Stimulated activated CD4-positive, alpha-beta T cell treated with anti-CD3 and anti-CD28 coated beads, Interleukin-1b, Interleukin-23, amount 100 ng/mL, for 24 hours (primary cell): ENCODE measurements at places on chromosomes 3 and 15.

- DNase-seq, result no peak
Measured at GRCh38 chr15:101150723-101151040, 101.2 kb downstream of the CHSY1 start.

GRCh38 chr3:130654921-130655320 lies 91.7 kb downstream of the PIK3R4 start:
- DNase-seq, result no peak

GRCh38 chr3:141412087-141412935 lies 44.0 kb downstream of the ZBTB38 start:
- no peak for DNase-seq

DNA sequence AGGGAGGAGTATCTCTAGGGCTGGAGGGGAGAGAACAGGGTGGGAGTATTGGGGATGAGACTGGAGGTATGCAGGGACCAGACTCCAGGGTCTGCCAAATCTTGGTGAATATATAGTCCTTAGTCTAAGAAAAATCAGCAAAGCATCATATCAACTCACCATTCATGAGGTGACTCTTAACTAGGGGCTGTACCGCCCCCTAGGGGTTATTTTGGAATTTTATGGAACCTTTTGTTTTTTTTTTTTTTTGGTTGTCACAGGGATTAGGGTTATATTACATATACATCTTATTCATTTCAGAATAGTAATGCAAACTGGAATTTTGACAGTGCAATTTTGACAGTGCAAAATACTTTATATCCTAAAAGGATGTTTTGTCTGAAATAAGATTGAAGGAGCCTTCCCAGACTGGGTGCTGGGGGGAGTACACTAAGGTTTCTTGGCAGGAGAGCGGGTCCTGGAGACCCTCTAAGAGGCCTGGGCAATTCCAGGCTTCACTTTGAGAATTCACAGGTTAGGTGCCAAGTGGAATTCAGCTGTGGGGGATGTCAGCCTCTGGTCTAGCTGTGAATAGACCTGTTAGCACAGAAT lies 7.5 kb downstream of the CMTM7 start:
- no peak for DNase-seq

- peak; percentile 35 for DNase-seq
Measured at GRCh38 chr3:71219744-71220638, 363.5 kb downstream of the FOXP1 start.

DNA sequence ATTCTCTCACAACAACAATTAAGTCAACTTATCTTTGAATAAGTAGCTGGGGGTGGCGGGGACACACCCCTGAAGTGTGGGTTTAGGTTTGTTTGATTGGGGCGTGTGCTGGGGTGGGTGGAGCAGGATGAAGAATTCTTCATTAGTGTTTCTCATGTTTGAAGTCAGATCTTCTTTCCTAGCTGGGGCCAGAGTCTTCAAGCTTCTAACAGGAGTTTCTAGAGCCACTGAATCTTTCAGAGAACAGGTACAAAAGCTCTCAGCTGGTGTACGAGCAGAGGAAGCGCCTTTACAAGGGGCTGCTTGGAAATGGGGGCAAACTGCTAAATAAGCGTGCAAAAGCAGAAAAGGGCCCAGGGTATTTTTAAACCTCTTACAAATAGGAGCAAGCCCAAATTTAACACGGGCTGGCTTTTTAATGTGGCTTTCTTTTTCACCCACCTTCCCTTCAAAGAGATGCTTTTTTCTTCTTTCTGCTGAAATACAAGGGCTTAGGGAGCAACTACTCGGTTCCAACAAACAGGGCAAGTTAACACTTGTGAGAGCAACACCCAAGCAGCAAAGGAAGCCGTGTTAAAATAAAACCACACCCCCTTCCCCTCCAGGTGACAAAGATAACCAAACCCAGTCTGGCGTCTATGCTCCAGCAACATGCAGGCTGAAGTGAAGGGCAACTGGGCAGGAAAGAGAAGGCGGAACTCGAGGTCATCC lies 86.9 kb upstream of the RASGRP1 start:
- DNase-seq, result no peak

DNA sequence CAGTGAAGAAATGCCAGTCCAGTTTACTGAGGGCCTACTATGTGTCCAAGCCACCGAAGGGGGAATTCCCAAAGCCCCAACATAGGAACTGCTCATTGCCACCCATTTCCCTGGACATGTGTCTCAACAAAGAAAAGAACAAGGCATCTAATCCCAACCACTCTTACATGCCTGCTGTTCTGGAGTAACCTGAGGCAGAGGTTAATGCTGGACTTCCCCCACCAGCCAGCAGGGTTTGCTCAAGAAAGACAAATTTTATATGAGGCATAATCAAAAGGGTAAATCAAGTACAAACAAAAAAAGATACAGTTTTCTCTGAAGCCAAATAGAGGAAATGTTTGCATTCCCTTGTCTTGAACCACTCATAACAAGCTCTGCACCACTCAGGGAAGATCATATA lies 4.1 kb downstream of the ADCY5 start:
- DNase-seq, result no peak

- no peak for DNase-seq
Measured at GRCh38 chr3:43217633-43218032, 68.7 kb upstream of the SNRK start.

DNA sequence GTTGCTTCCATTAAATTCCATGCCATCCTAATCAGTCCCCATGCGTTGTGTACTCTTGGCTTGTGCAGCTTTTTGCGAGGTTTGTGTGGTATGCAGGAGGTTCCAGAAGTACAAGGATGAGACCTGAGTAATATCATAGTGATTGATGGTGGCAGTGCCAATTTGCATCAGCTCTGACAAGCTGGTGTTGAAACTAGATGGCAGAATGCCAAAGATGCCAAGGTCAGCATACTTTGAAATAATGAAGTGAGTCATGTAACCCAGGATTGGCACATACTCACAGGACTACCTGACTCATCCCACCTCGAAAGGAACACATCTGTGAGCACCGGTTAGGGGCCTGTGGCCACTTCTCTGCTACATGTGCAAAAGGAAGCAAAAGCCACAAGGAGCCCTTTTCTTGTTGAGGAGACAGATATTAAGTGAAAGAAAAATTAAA lies 14.3 kb downstream of the KAT2B start:
- peak; percentile 42 for DNase-seq

DNA sequence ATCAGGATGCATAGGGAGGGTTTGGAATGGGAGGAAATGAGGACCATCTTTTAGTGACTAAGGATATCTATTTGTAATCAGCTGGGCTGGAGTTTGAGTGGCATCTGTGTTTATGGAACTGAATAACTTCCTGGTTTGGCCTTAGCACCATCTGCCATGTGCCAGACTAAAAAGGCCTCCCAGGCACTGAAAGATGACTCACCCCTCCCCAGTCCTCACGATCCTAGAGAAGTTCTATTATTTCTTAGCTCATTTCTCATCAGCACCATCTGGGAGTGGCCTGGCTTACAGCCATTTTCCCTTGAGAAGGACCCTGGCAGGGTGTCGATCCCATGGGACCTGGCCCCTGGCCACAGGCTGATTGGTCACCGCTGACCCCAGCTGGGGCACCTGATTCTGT lies 23.9 kb upstream of the CTXND1 start:
- DNase-seq, result no peak

GRCh38 chr3:127351321-127351720 lies 63.5 kb upstream of the PRR20G start:
- DNase-seq, result no peak

DNA sequence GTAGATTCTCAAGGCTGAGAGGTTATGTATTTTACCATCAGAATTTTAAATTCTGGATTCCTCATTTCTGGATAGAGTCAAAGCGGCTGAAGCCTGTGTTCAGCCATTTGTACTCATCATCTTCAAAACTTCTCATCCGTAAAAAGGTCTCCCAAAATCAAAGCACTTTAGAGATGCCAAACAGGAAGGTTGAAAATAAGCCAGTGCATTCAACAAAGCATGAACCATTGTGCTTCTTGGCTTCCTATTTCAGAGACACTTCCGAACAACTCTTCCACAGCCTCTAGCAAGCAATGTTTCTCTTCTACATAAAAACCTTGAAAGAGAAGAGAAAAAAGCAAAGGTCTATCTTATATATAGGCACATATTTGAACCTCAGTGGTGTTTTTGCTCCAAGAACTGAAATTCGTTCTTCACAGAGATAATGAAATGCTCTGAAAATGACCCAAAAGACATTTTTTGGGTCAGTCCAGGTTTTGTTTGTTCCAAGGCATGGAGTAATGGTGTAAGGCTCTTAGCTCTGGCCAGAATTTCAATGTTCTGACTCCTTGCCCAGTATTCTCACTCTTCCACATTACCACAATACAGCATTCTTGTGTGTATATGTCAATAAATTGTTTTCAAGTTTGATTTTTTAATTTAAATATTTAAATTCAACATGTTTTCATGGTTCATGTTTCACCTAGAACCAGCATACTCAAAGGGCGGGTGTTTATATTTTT lies 163.1 kb downstream of the STAC start:
- DNase-seq, result no peak

- DNase-seq, result no peak
Measured at GRCh38 chr3:36663666-36664291, 100.6 kb downstream of the DCLK3 start.

DNA sequence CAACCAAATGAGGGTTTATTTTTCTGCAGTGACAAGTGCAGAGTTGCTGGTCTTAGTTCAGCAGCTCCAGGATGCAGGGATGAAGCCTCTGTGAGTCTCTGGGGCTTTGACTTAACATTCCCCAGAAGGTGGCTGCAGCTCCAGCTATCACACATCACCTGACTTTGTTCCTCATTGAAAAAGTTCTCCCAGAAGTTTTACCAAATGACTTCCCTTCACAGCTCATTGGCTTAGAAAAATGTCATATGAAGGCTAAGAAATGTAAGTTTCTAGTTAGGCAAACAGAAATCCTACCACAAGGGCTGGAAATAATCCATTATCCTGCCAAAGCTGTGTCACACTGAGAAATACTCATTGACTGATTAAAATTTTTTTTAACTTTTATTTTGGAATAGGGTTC lies 184.9 kb downstream of the MINAR1 start:
- no peak for DNase-seq

GRCh38 chr3:25834346-25834745 lies 44.5 kb downstream of the OXSM start:
- no peak for DNase-seq

- no peak for DNase-seq
Measured at GRCh38 chr3:50166620-50167019, 11.5 kb downstream of the SEMA3F start.

- DNase-seq, result no peak
Measured at GRCh38 chr3:121735047-121735696, 14.4 kb downstream of the GOLGB1 start.

- no peak for DNase-seq
Measured at GRCh38 chr3:108183971-108184370, 38.3 kb downstream of the IFT57 start.

DNA sequence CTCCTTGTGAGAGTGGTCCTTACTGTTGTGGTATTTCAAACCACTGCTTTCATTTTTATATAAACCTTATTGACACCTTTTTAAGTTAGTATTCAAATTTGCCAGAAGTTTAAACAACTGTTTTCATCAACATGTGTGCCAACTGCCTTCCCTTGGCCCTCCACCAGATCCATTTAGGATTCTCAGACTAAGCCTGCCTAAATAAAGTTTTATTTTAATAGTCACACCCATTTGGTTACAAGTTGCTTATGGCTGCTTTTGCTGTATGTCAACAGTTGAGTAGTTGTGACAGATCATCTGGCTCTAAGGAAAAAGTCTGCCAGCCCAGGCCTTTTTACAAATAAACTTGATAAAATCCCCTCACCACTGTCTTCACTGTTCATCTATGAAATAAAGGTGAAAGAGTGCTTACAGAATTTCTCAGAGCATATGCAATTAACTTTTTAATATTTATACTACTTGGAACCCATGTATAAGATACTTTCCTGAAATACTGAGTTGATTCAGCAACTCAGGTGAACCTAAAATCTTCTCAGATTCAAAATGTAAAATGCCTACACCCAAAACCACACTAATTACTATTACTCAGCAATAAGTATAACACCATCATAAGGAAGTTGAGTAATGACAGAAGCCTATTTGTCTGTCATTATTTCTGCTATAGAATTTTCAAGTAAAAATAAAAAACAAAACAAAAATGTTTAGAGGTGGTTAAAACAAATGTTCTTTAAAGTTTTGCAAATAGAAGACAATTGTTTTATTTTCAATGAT lies 35.1 kb downstream of the PEAK1 start:
- DNase-seq, result no peak

- no peak for DNase-seq
Measured at GRCh38 chr3:136042608-136043221, 77.2 kb downstream of the PPP2R3A start.

DNA sequence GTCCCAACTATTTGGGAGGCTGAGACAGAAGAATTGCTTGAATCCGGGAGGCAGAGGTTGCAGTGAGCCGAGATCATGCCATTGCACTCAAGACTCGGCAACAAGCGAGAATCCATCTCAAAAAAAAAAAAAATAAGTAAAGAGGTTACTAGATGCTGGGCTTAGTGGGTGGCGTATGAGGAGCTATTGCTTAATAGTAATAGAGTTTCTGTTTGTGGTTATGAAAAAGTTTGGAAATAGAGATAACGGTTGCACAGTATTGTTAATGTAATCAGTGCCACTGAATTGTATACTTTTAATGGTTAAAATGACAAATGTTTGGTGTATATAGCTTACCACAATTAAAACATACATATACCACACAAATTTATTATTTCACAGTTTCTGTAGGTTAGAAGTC lies 14.7 kb upstream of the HHATL start:
- no peak for DNase-seq

- no peak for DNase-seq
Measured at GRCh38 chr3:151697496-151697895, 36.2 kb upstream of the AADACL2 start.

GRCh38 chr3:190865419-190865818 lies 2.9 kb upstream of the GMNC start:
- DNase-seq, result no peak

- DNase-seq, result no peak
Measured at GRCh38 chr3:158456114-158456513, 114.9 kb upstream of the MLF1 start.

GRCh38 chr3:54756330-54756731 lies 171.5 kb downstream of the LRTM1 start:
- DNase-seq, result no peak

- DNase-seq, result no peak
Measured at GRCh38 chr3:148882288-148882687, 17.2 kb downstream of the CPA3 start.

- no peak for DNase-seq
Measured at GRCh38 chr3:85508659-85509058, 549.9 kb downstream of the CADM2 start.

DNA sequence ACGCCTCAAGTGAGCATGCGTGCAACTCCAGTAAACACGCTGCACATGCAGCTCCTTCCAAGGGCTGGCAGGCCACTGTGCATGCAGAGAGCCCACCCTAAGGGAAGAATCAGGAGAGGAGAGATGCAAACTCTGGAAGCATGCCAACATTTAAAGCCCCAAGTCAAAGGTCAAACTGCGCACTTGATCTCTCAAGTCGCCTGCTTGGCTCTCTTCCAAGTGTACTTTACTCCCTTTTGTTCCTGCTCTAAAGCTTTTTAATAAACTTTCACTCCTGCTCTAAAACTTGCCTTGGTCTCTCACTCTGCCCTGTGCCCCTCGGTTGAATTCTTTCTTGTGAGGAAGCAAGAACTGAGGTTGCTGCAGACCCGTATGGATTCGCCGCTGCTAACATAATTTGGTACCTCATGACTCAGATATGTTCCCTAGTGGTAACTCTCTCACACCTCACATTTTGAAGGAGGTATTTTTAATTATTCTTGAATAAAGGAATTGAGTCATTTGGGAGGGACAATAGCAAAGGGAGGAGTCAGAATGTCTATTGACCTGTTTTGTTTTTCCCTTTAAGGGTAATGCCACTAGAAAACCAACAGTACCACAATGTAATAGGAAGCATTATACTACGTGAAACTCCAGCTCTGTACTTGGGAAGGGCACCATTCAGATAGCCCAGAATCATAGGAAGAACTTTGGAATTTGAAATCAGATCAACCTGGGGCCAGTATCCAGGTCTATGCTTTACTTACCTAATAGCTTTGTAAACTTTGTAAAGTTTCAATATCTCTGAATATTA lies 19.6 kb upstream of the DGKG start:
- no peak for DNase-seq
